ENCODE measurements at places on chromosomes 1 and 21. TPM values are rescaled to one million over a fixed set of nuclear protein-coding genes. Genes with fewer than 3 reads are reported as not detected.

- peak; percentile 38 for DNase-seq
- H3K27me3 ChIP-seq: no peaks in the 10 kb centered on the region
- H3K27ac ChIP-seq: peak overlapping the region; percentile 86
- H3K4me3 ChIP-seq: peak overlapping the region; percentile 23
- H3K4me1 ChIP-seq: peaks cover 98% of the 10 kb centered on the region
Observed at GRCh38 chr1:155970531-155971167, 7.7 kb downstream of the ARHGEF2 start.

- H3K27ac ChIP-seq: no peak overlapping the region
- H3K27me3 ChIP-seq: peaks cover 23% of the 10 kb centered on the region
- H3K4me3 ChIP-seq: no peak overlapping the region
Observed at GRCh38 chr1:50047916-50048694, 24.4 kb upstream of the AGBL4 start.

Gene PRAMEF20
- not detected for total RNA-seq

Gene NRDC
- total RNA-seq: 157 TPM

- no peak overlapping the region for H3K27ac ChIP-seq
- no peak for DNase-seq
- no peaks in the 10 kb centered on the region for H3K27me3 ChIP-seq
- no peaks in the 10 kb centered on the region for H3K4me1 ChIP-seq
Observed at GRCh38 chr1:72062584-72062983, 219.8 kb downstream of the NEGR1 start.

Gene PRRC2C
- 222 TPM for total RNA-seq

DNA sequence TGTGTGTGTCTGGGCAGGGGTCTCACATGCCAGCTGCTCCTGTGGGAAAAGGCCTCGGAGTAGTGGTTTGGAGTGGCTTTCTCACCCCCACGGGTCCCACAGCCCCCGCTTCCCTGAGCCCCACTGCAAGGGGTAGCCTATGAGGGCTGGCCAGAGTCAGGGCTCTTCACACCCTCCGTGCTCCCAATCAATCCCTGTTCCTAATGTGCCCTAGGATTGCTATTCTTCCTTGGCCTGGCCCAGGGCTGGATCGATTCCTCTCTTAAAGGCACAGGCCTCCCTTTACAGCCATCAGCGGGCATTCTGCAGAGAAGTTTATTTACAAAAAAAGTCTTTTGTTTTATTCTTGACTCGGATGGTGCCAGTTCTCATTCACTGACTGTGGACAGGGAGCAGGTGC, 19.3 kb upstream of the ACTL8 start:
- H3K4me3 ChIP-seq: no peak overlapping the region
- no peaks in the 10 kb centered on the region for H3K27me3 ChIP-seq
- H3K36me3 ChIP-seq: no peaks in the 10 kb centered on the region
- H3K27ac ChIP-seq: no peak overlapping the region
- H3K4me1 ChIP-seq: no peaks in the 10 kb centered on the region

DNA sequence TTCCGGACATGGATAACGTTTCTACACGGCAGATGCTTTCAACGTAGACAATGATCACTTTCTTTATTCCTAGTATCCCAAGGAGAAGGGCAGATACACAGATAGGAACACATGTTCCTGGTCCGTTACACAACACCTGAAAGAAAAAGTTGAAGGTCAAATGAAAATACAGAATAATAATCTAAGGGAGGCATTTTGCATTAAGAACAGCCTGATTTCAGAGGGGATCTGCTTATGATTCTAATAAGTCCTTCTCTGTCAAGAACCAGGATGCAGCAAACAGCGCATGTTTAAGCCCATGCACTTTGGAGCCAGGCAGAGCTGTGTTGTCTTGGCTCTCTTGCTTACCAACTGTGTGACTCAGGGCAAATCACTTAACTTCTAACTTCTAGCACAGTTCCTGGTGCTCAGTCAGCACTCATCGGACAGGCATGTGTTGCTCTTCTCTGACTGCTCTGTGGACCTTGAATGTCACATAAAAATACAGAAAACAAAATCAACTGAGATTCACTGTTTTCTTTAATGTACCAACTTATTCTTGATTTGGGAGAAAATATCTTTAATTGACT, 56.3 kb upstream of the CNN3 start:
- no peak overlapping the region for H3K27ac ChIP-seq
- no peak overlapping the region for H3K4me3 ChIP-seq
- no peaks in the 10 kb centered on the region for H3K27me3 ChIP-seq
- peaks cover 5% of the 10 kb centered on the region for H3K4me1 ChIP-seq
- no peaks in the 10 kb centered on the region for H3K36me3 ChIP-seq

DNA sequence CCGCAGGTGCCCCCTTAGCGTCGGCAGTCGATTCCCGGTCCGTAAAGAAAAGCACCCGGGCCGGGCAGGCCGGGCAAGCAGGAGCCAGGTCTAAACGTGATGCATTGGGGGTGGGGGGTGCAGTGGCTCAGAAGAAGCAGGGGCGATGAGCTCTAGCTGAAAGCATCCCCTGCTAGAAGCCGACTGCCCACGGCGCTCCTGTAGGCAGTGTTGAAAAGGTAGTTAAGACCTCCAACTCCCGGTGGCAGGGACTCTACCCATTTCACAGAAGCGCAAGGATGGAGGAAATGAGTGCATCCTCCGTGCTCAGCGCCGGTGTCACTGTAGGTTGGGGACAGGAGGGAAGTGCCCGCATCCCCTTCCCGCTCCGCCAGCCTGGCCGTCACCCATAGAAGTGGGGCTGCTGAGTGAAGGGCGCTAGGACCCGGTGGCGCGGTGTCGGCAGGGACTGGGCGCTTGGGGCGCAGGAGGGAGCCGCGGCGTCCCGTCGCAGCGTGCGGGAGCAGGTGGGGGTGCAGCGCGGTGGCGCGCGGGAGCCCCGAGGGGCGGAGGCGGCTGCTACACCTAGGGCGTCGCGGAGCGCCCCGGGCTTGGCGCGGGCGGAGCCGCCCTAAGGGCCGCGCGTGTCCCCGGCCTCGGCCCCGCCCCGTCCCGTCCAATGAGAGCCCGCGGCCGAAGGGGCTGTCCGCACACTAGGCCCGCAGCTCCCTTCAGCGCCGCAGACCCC, at the start of gene WNT2B:
Gene WNT2B (plus strand): TSS at position 688 of the 727 bp plus-strand sequence. CDS start 298 bp downstream, outside the sequence.
- peak; percentile 61 for DNase-seq
- H3K36me3 ChIP-seq: no peaks in the 10 kb centered on the region
- H3K27me3 ChIP-seq: peaks cover 43% of the 10 kb centered on the region
- no peak within 1 kb of the TSS for H3K27ac ChIP-seq
- H3K4me1 ChIP-seq: peaks cover 11% of the 10 kb centered on the region
- H3K4me3 ChIP-seq: peak within 1 kb of the TSS; percentile 67

GRCh38 chr21:43361493-43362296, 65.2 kb downstream of the SIK1 start:
- no peaks in the 10 kb centered on the region for H3K27me3 ChIP-seq
- peaks cover 44% of the 10 kb centered on the region for H3K4me1 ChIP-seq
- H3K27ac ChIP-seq: peak overlapping the region; percentile 98
- H3K36me3 ChIP-seq: peaks cover 6% of the 10 kb centered on the region
- peak; percentile 83 for DNase-seq
- H3K4me3 ChIP-seq: peak overlapping the region; percentile 77

- DNase-seq: no peak
- no peaks in the 10 kb centered on the region for H3K36me3 ChIP-seq
- H3K4me3 ChIP-seq: no peak overlapping the region
- H3K4me1 ChIP-seq: peaks cover 5% of the 10 kb centered on the region
Observed at GRCh38 chr21:38477226-38477625, 21.1 kb downstream of the ERG start.

DNA sequence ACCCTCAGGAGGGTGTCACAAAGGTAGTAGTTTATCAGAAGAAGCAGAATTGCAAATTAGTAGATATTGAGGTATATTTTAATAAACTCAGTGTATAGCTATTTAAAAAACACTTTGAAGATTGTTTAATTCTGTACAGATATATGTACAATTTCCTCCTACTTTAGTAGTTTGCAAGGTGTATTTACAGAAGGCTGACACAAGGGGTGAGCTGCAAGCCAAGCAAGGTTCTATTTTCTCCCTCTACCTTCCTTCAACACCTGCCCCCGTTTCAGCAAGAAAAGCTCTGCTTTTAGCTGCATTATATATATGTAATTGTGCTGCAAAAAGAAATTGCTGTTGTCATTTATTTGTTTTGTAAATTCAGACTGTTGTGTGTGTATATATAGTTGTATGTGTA, 674.2 kb upstream of the PKN2 start:
- peaks cover 2% of the 10 kb centered on the region for H3K27me3 ChIP-seq
- H3K36me3 ChIP-seq: no peaks in the 10 kb centered on the region
- no peaks in the 10 kb centered on the region for H3K4me1 ChIP-seq
- no peak overlapping the region for H3K27ac ChIP-seq

DNA sequence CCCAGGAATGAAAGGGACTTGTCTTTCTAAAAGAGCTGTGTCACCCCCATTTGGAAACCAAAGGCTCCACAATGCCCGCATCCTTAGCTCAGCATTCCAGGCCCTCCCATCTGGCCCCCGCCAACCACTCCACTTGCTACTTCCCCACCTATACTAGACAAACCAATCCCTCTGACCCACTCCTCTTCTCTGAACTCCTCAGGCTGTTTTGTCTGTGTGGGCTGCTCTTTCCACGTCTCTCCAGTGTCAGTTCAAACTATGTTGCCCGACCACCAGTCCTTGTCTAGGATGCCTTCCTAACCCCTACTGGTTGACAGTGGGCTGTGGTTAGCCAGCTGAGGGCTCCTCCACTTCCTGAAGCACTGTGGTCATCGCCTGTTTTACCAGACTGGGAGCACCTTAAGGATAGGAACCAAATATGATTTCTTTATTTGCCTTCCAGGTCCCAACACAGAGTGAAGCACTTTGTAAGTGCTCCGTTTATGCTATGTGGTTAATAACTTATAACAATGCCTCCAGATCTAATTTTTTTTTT, 8.1 kb upstream of the COA7 start:
- H3K4me3 ChIP-seq: no peak overlapping the region
- DNase-seq: no peak
- no peaks in the 10 kb centered on the region for H3K36me3 ChIP-seq
- H3K27me3 ChIP-seq: peaks cover 10% of the 10 kb centered on the region
- H3K4me1 ChIP-seq: peaks cover 20% of the 10 kb centered on the region

Gene C1orf141
- not detected for total RNA-seq

Gene PUSL1
- 24.0 TPM for total RNA-seq

Gene EGLN1
- total RNA-seq: 30.5 TPM

Gene C1orf226
- not detected for total RNA-seq

DNA sequence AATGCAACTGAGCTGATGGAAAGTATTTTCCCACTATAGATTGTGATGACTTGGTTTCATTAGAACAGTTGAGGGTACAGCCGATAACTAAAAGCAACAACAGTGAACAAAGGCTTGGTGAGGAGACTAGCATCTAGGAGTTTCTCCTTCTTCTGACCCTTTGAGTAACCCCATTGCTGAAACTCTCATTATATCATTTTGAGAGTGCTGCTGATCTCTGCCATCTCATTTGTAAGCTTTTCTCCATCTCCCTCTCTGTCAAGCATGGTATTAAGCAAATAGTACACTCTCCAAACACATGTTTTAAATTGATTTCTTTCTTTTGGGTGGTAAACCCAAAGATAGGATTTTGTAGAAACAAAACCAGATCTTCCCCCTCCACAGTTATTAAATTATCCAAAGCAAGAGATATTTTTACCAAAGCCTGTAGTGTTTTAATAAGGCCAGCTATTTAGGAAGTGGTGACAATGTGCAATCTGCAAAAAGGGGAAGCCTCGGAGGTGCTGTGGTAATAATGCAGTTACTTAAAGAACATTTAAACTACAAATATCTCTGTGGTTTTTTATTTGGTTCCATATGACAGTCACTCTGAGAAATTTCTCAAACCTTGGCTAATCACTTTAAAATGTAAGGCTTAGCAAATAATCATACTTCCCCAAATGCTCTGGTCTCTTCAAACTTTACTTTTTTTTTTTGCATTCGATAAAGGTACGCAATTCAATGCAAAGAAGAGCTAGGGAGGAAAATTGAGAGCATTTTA, 287.5 kb downstream of the HLX start:
- H3K36me3 ChIP-seq: no peaks in the 10 kb centered on the region
- DNase-seq: no peak
- H3K27ac ChIP-seq: no peak overlapping the region
- no peak overlapping the region for H3K4me3 ChIP-seq

DNA sequence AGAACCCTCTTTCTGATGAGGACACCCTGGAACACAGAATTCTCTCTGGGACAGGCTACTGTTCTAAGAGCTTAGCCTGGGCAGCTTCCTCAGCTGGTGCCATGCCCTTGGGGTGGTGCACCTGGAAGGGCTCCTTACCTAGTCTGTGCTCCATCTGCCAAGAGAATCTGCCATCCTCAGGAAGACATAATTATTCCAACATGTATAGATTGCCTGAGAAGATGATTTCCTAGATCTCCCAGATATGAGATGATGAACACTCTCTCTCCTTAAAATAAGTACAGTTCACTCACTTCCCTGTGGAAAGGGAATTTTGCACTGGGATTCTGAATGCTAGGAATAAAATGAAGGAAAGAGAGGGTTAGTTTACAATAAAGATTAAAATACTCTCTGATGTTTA, 87.6 kb downstream of the NENF start:
- no peak for DNase-seq
- peaks cover 34% of the 10 kb centered on the region for H3K27me3 ChIP-seq
- H3K27ac ChIP-seq: no peak overlapping the region
- no peaks in the 10 kb centered on the region for H3K36me3 ChIP-seq

DNA sequence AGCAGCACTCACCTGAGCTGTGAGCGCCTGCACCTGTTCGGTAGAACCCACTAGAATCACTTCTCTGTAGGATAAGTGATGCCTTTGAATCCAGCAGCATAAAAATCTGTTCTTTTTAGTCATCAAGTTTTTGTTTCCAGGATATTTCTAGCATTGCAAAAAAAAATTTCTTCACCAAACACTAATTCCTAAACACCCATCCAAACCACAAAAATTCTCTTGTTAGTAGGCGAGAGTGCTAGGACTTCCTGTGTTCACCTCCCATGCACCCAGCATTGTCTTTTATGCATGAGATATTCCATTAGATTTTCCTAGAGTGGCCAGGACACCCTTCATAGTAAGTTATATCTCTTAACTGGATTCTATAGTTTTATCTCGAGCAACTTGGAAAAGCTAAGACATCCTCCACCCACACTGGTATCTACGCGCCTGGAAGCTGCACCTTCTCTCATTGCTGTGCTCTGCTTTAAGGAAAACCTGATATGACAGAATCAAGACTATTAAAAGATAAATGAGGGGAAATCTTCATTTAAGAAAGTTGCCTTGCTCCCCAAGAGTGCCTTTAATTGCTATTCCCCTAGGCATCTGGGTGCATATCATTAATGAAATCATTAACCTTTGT, 12.3 kb downstream of the SERTAD4 start:
- no peaks in the 10 kb centered on the region for H3K36me3 ChIP-seq
- H3K27me3 ChIP-seq: peaks cover 71% of the 10 kb centered on the region
- no peak for DNase-seq
- no peak overlapping the region for H3K27ac ChIP-seq
- no peak overlapping the region for H3K4me3 ChIP-seq

GRCh38 chr1:12343823-12344487, 114.1 kb downstream of the VPS13D start:
- H3K4me3 ChIP-seq: no peak overlapping the region
- H3K36me3 ChIP-seq: peaks cover 61% of the 10 kb centered on the region
- peaks cover 60% of the 10 kb centered on the region for H3K4me1 ChIP-seq
- DNase-seq: no peak
- peak overlapping the region; percentile 91 for H3K27ac ChIP-seq

GRCh38 chr1:33121728-33122127, 40.8 kb downstream of the AZIN2 start:
- peaks cover 19% of the 10 kb centered on the region for H3K4me1 ChIP-seq
- H3K36me3 ChIP-seq: peaks cover 19% of the 10 kb centered on the region
- H3K27me3 ChIP-seq: no peaks in the 10 kb centered on the region
- no peak overlapping the region for H3K4me3 ChIP-seq
- peak; percentile 15 for DNase-seq

Gene DNAJC6
- 1.4 TPM for total RNA-seq

Gene TYW3
- total RNA-seq: 15.0 TPM

Gene F13B
- not detected for total RNA-seq

Data from activated CD8-positive, alpha-beta T cell treated with anti-CD3 and anti-CD28 coated beads, Interleukin-2, amount 10 ng/mL, durations not matched to agents 7 days and 5 days (primary cell).